Vagina (tissue), 2 donors: ENCODE measurements at places on chromosomes 1 and 21.
A peak's percentile ranks its signal among the peaks of the same experiment; 100 is the strongest.

GRCh38 chr1:77579547-77579946, 102.9 kb downstream of the ZZZ3 start:
- DNase-seq, result no peak
- no peak overlapping the region for H3K27ac ChIP-seq
- peaks cover 48% of the 10 kb centered on the region for H3K36me3 ChIP-seq
- H3K4me3 ChIP-seq, result no peak overlapping the region
- H3K4me1 ChIP-seq, result no peaks in the 10 kb centered on the region

- no peak overlapping the region for H3K27ac ChIP-seq
- H3K4me3 ChIP-seq, result no peak overlapping the region
- H3K36me3 ChIP-seq, result no peaks in the 10 kb centered on the region
- H3K4me1 ChIP-seq, result no peaks in the 10 kb centered on the region
- DNase-seq, result no peak
Observed at GRCh38 chr1:206757524-206758266, 12.9 kb upstream of the IL19 start.

- H3K36me3 ChIP-seq, result no peaks in the 10 kb centered on the region
- no peak for DNase-seq
- H3K27ac ChIP-seq, result no peak overlapping the region
- H3K4me1 ChIP-seq, result peaks cover 30% of the 10 kb centered on the region
- no peak overlapping the region for H3K4me3 ChIP-seq
Observed at GRCh38 chr1:112904071-112904830, 51.7 kb downstream of the SLC16A1 start.

GRCh38 chr1:206496131-206496793, 11.1 kb upstream of the RASSF5 start:
- H3K27me3 ChIP-seq, result no peaks in the 10 kb centered on the region
- peaks cover 32% of the 10 kb centered on the region for H3K4me1 ChIP-seq
- H3K36me3 ChIP-seq, result no peaks in the 10 kb centered on the region
- no peak overlapping the region for H3K4me3 ChIP-seq
- DNase-seq, result no peak

- no peak for DNase-seq
- H3K4me1 ChIP-seq, result peaks cover 31% of the 10 kb centered on the region
- H3K27me3 ChIP-seq, result no peaks in the 10 kb centered on the region
- no peak overlapping the region for H3K27ac ChIP-seq
- no peak overlapping the region for H3K4me3 ChIP-seq
Observed at GRCh38 chr1:56189946-56190805, 389.2 kb downstream of the PLPP3 start.

GRCh38 chr1:227280836-227281235, 37.5 kb downstream of the CDC42BPA start:
- no peak overlapping the region for H3K27ac ChIP-seq
- no peaks in the 10 kb centered on the region for H3K27me3 ChIP-seq
- no peaks in the 10 kb centered on the region for H3K36me3 ChIP-seq
- no peak overlapping the region for H3K4me3 ChIP-seq
- peaks cover 4% of the 10 kb centered on the region for H3K4me1 ChIP-seq

GRCh38 chr1:236334893-236335545, 53.3 kb upstream of the ERO1B start:
- H3K4me3 ChIP-seq, result no peak overlapping the region
- no peaks in the 10 kb centered on the region for H3K36me3 ChIP-seq
- H3K27ac ChIP-seq, result no peak overlapping the region
- H3K4me1 ChIP-seq, result no peaks in the 10 kb centered on the region
- peak; percentile 49 for DNase-seq

DNA sequence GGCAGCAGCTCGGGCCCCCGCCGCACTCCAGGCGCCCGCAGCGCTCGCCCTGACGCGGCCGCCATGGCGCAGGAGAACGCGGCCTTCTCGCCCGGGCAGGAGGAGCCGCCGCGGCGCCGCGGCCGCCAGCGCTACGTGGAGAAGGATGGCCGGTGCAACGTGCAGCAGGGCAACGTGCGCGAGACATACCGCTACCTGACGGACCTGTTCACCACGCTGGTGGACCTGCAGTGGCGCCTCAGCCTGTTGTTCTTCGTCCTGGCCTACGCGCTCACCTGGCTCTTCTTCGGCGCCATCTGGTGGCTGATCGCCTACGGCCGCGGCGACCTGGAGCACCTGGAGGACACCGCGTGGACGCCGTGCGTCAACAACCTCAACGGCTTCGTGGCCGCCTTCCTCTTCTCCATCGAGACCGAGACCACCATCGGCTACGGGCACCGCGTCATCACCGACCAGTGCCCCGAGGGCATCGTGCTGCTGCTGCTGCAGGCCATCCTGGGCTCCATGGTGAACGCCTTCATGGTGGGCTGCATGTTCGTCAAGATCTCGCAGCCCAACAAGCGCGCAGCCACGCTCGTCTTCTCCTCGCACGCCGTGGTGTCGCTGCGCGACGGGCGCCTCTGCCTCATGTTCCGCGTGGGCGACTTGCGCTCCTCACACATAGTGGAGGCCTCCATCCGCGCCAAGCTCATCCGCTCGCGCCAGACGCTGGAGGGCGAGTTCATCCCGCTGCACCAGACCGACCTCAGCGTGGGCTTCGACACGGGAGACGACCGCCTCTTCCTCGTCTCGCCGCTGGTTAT, 2.8 kb downstream of the KCNJ9 start:
- peak overlapping the region; percentile 45 for H3K4me3 ChIP-seq
- no peak overlapping the region for H3K27ac ChIP-seq
- no peak for DNase-seq
- peaks cover 8% of the 10 kb centered on the region for H3K36me3 ChIP-seq
- peaks cover 7% of the 10 kb centered on the region for H3K4me1 ChIP-seq

GRCh38 chr21:16402752-16403151, 673.0 kb downstream of the USP25 start:
- H3K36me3 ChIP-seq, result no peaks in the 10 kb centered on the region
- H3K27me3 ChIP-seq, result no peaks in the 10 kb centered on the region
- H3K27ac ChIP-seq, result no peak overlapping the region
- DNase-seq, result no peak

DNA sequence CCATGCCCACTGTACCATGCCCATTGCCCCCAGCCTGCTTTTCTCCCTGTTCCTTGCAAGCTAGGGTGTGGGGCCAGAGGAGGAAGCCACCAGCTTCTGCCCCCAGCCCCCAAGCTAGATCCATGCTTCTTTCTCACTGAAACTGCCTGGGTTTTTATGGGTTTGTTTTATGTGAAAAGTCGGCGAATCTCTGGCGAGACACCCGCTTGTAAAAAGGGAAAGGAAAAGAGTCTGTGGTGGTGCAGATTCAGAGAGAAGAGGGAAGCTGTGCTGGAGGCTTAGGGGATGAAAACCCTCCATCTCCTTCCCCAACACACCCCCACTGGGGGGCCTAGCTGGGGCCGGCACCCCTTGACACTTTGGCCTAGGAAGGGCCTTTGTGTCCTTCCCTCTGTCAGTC, 26.2 kb downstream of the GRHL3 start:
- H3K4me1 ChIP-seq, result no peaks in the 10 kb centered on the region
- no peak overlapping the region for H3K27ac ChIP-seq
- DNase-seq, result no peak

DNA sequence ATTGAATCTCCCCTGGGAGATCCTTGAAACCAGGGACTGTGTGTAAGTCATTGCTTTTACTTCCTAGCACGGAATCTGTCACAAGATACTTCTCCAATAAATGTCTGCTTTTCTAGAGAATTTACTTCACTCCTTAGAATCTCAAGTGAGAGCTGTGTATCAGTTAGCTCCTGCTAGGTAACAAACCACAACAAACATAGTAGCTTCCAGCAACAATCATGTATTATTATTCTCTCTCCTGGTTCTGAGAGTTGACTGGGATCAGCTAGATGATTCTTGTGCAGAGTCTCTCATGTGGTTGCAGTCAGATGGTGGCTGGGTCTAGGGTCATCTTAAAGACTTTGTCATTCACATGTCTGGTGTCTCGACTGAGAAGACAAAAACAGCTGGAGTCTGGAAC, 166.9 kb upstream of the UBE2U start:
- DNase-seq, result no peak
- peaks cover 27% of the 10 kb centered on the region for H3K4me1 ChIP-seq
- no peak overlapping the region for H3K4me3 ChIP-seq
- no peak overlapping the region for H3K27ac ChIP-seq
- no peaks in the 10 kb centered on the region for H3K27me3 ChIP-seq
- no peaks in the 10 kb centered on the region for H3K36me3 ChIP-seq

DNA sequence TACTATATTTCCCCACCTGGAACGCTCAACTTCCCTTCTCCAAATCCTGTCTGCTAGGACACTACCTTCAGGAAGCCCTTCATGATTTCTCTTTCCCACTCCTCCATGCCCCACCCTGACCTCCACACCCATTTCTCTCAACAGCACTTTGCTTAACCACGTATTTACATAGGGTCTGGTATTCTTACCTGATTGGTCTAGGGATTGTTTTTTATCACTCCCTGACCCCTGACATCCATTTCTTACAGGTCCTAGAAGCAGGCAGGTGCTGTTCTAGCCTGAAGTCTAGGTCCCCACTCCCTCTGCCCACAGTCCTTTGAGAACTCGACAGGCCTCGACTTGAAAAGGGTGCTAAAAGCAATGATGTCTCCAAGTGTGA, 47.5 kb downstream of the DMAP1 start:
- H3K36me3 ChIP-seq, result no peaks in the 10 kb centered on the region
- no peak overlapping the region for H3K27ac ChIP-seq
- DNase-seq, result no peak
- no peaks in the 10 kb centered on the region for H3K27me3 ChIP-seq
- no peak overlapping the region for H3K4me3 ChIP-seq
- peaks cover 6% of the 10 kb centered on the region for H3K4me1 ChIP-seq

DNA sequence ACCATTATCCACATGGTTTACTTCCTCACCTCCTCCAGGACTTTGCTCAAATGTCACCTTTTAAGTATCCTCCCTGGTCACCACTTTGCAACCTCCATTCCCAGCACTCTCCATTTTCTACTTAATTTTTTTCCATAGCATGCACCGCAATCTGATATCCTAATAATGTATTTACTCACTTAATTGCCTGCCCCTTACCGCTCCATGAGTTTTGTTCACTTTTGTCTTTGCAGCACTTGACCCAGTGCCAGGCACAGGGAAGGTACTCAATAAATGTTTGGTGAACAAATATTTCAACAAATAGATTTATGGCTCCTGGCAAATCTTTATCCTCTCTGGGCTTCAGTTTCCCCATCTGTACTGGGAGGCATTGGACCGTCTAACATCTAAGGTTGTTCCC, 53.6 kb downstream of the UBE2T start:
- peaks cover 35% of the 10 kb centered on the region for H3K4me1 ChIP-seq
- H3K27ac ChIP-seq, result no peak overlapping the region

DNA sequence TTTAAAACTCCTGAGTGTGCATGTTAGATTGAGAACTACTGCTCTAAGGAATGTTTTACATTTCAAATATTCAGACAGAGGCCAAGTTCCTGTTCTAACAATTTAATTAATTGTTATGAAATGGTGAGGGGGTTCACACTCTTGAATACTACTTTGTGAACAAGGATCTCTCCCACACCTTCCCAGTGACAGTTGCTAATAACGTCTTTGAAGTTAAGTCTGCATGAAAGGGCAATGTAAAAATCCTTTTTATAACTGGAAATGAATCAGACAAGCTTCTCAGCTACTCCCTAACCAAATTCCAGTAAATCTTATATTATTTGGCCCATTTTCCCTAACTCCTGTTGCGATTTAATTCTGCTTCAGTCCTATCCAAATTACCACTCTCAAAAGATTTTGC, 828.5 kb upstream of the ADAMTS5 start:
- no peak overlapping the region for H3K4me3 ChIP-seq
- no peaks in the 10 kb centered on the region for H3K27me3 ChIP-seq
- no peaks in the 10 kb centered on the region for H3K36me3 ChIP-seq
- no peak for DNase-seq
- no peaks in the 10 kb centered on the region for H3K4me1 ChIP-seq

- no peaks in the 10 kb centered on the region for H3K36me3 ChIP-seq
- no peaks in the 10 kb centered on the region for H3K27me3 ChIP-seq
- DNase-seq, result no peak
Observed at GRCh38 chr1:145786271-145786670, 37.6 kb downstream of the RNF115 start.

- no peaks in the 10 kb centered on the region for H3K4me1 ChIP-seq
- H3K27me3 ChIP-seq, result no peaks in the 10 kb centered on the region
- no peak for DNase-seq
- no peak overlapping the region for H3K27ac ChIP-seq
- no peak overlapping the region for H3K4me3 ChIP-seq
Observed at GRCh38 chr1:61956784-61957183, 214.5 kb downstream of the PATJ start.

GRCh38 chr1:214548988-214549387, 2.4 kb downstream of the PTPN14 start:
- peak overlapping the region; percentile 6 for H3K27ac ChIP-seq
- H3K36me3 ChIP-seq, result no peaks in the 10 kb centered on the region
- no peaks in the 10 kb centered on the region for H3K27me3 ChIP-seq
- peaks cover 52% of the 10 kb centered on the region for H3K4me1 ChIP-seq

- H3K4me3 ChIP-seq, result no peak overlapping the region
- no peak for DNase-seq
- no peaks in the 10 kb centered on the region for H3K36me3 ChIP-seq
- H3K27ac ChIP-seq, result no peak overlapping the region
- no peaks in the 10 kb centered on the region for H3K4me1 ChIP-seq
- no peaks in the 10 kb centered on the region for H3K27me3 ChIP-seq
Observed at GRCh38 chr21:14543983-14544382, 2.1 kb downstream of the SAMSN1 start.

DNA sequence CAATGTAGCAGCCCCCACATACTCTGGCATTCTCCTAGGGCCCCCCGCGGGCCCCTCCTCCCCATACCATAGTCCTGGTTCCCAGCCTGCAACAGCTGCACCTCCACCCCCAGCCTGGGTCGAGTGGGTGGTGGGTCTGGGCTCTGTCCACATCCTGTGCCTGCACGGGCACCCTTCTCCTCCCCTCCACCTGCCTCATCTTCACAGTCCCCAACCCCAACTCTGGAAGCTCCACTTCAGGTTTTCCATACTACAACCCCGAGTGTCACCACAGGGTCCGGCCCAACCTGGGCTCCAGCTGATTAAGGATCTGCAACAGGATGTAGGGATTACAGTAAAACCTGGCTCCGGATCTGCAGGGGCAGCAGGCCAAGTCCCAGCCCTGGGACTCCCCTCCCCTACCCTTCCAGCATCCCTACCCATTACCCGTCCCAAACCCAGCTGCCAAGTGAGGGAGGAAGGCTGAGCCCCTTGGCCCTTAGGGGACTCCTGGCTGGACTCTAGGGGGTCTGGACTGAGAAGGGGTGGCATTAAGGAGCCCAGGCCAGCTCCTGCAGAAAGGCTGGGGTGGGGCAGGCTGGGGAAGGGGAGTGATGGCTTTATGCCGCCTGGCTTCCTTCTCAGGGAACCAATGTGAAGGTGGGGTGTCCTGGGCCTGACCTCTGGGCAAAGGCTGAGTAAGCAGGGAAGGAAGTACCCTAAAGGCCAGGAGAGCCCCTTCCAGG, 116.8 kb downstream of the CASZ1 start:
- no peak overlapping the region for H3K27ac ChIP-seq
- no peaks in the 10 kb centered on the region for H3K36me3 ChIP-seq
- no peaks in the 10 kb centered on the region for H3K27me3 ChIP-seq
- H3K4me1 ChIP-seq, result peaks cover 73% of the 10 kb centered on the region
- DNase-seq, result no peak

GRCh38 chr1:116008656-116009390, 32.5 kb downstream of the SLC22A15 start:
- no peak overlapping the region for H3K27ac ChIP-seq
- no peak overlapping the region for H3K4me3 ChIP-seq
- no peaks in the 10 kb centered on the region for H3K27me3 ChIP-seq
- DNase-seq, result no peak

- H3K4me1 ChIP-seq, result no peaks in the 10 kb centered on the region
- no peak overlapping the region for H3K27ac ChIP-seq
- no peaks in the 10 kb centered on the region for H3K36me3 ChIP-seq
- H3K4me3 ChIP-seq, result no peak overlapping the region
Observed at GRCh38 chr1:157292302-157292701, 154.1 kb upstream of the ETV3 start.
